ENCODE measurements at places on chromosomes 7 and 10.

GRCh38 chr10:47019155-47020145, 108.2 kb downstream of the PTPN20 start:
- no peak for DNase-seq

DNA sequence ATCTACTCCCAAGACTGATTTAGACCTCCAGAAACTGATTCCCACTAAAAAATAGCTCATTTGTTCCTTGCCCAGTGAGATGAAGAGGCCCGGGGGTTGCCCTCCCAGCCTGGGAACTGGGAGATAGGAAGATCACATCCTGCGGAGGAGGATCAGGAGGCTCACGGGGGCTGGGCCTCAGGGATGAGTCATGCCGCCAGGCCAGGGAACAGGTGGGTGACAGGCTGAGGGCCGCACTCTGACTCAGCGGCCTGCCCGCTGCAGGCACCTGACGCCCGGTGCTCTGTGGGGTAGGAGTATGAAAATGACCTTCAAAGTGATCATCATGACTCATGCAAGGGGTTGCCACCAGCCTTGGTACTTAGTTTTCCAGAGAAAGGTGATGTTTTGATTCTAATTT, 104.5 kb upstream of the ZPBP start:
- DNase-seq, result no peak

- no peak for DNase-seq
Observed at GRCh38 chr7:37916017-37916672, 472 bp downstream of the SFRP4 start.

DNA sequence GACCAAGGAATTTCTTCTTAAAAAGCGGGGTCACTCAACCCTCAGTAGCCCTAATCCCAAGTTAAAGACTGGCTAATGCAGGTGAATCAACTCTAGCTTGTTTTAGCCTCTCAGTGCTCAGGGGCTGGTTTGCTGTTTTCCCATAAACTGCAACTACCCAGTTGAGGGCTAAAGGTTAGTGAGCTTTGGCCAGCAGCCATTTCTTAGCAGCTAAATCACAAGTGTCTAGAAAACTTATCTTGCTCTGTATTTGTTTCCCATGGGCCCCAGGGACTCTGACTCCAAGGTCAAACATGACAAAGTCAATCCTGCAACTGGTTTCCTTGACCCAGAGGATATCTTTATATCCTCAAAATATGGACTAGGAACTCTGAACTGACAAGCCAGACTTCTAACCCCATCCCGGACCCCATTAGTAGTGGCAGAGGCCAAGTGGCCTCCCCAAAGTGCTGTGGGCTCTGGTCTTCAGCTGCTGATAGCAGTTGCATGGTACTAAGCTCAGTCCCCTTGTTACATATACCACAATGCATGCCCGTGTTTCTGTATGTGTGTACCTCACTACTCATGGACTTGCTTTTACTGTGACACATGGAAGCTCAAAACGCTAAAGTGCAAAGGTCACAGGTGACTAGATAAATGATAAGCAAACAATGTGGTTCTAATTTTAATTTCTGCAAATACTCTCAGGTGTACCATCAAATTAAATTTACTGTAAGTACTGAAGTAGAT, 793.0 kb upstream of the IGFBP3 start:
- DNase-seq, result no peak

- DNase-seq, result no peak
Observed at GRCh38 chr10:113007343-113007771, 57.3 kb downstream of the TCF7L2 start.

- no peak for DNase-seq
Observed at GRCh38 chr7:132491391-132491945, 84.8 kb downstream of the PLXNA4 start.

DNA sequence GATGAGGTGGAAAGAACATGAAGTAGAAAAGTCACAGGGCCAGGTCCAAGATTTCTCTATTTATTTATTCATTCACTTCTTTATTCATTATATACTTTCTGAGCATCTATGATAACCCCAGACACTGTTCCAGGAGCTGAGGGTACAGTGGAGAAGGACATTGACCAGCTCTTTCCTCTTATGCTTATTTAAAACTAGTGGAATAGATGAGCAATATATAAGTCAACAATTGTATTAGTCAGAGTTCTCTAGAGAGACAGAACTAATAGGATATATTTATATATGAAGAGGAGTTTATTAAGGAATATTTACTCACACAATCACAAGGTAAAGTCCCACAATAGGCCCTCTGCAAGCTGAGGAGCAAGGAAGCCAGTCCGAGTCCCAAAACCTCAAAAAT, 15.0 kb upstream of the GPR37 start:
- no peak for DNase-seq

DNA sequence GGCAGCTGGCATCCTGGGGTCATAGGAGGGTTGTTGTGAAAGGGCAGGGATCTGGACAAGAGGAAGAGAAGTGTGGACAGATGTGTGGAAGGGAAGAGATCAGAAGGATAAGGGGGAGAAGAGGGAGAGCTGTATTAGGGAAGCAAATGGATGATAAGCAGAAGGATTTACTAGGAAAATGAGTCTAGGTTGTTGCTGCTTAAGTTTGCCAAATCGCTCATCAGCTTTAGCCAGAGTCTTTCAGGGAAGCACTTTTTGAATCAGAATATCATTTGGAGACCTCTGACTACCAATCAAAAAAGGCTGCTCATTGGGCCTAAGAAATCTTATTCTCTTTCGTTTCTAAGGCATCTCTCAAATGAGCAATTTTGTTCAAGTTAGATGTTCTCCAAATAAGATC, 2.6 kb upstream of the CSGALNACT2 start:
- no peak for DNase-seq

GRCh38 chr7:78953090-78953489, 500.4 kb downstream of the MAGI2 start:
- DNase-seq, result no peak

DNA sequence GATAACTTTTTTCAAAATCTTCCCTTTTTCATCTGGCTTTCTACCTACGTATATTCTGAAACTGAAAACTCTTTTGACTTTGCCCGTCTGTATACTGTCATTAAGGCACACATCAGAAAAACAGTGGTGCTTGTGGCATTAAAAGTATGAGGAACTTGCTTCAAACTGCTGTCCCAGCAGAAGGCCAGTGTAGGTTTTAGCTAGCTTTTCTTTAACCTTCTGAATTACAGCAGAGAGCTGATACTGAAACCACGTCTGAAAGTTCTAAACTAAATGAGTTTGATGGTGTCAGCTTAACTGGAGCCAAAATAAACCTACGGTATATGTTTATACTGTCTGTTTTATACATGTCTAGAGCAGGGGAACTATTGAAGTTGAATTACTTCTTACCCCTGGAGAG, 283.4 kb downstream of the TFEC start:
- DNase-seq, result no peak

DNA sequence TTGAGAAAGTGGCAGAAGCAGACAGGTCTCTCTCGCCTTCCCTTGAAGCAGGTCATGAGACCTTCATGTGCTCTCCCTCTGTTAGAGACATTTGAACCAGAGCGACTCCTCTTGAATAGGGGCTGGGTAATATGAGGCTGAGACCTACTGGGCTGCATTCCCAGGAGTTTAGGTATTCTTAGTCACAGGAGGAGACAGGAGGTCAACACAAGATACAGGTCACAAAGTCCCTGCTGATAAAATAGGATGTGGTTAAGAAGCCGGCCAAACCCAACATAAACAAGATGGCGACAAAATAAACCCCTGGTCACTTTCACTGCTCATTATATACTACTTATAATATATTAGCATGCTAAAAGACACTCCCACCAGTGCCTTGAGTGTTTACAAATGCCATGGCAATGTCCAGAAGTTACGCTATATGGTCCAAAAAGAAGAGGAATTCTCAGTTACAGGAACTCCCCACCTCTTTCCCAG, 43.5 kb upstream of the MSRB2 start:
- no peak for DNase-seq

DNA sequence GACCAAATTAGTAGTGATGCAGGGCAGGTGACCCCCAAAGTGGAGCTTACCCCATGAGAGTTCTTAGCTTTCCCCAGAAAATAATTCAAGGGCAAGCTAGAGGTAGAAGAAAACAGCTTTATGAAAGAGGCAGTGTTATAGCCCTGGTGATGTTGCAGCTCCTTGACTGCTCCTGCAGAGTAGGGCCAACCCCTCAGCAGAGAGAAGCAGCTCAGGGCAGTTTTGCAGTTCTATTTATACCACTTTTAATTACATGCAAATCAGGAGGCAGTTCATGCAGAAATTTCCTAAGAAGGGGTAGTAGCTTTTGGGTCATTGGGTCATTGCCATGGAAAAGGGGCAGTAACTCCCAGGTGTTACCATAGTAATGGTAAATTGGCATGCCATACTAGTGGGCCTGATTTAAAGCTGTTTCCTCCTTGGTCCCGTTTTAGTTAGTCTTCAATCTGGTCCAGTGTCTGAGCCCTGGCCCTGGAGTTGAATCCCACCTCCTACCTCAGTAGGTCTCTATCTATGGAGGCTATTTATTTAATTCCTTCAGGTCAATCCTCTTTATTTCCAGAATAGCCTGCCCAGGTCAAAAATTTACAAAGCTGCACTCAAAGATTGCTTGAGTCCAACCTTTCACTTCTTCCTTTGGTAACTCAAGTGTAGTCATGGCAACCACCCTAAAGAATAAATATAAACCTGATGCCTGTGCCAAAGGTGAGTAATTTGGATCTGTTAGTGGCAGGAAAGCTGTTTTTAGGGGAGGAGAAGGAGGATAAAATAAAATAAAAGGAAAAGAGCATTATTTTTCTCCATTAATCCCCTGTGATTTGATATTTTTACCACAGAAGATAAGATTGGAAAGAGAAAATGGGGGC, 29.5 kb downstream of the PLXDC2 start:
- DNase-seq, result no peak

GRCh38 chr10:87860156-87860795, 3.1 kb downstream of the KLLN start:
- DNase-seq, result no peak

DNA sequence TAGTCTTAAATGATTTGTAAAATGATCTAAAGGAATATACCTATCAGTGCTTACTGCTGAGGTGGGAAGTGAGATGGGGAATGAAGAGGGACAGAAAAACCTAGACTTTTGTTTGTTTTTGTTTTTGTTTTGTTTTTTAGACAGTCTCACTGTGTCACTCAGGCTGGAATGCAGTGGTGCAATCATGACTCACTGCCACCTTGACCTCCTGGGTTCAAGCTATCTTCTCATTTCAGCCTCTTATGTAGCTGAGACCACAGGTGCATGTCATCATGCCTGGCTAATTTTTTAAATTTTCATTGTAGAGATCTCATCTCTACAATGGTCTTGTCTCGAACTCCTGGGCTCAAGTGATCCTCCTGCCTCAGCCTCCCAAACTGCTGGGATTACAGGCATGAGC, 116.4 kb upstream of the SEM1 start:
- DNase-seq, result no peak

DNA sequence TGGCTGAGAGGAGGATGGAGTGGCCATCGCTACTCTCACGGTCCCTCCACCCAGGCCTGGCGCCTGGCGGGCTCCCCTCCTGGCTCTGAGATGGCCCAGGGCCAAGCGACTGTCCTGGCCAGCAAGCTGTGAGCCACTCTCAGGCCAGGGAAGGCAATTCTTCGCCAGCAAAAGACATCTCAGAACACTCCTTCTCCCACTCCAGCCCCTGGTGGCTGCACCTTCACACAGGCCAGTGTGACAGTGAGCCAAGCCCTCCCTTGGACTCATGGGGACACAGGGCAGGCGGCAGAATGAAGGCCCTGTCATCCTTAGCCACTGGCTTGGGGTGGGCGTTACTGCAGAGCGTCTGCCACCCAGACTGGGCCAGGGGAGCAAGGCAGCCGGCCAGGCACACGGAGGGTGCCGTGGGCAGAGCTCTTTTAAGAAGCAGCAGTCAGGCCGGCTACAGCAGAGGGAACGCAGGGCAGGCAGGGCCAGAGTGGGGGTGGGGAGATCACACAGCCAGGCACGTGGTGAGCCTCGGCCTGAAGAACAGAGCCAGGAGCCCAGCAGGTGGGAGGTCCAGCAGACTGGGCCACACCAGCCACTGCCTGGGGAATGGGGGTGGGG, 14.4 kb downstream of the STK32C start:
- no peak for DNase-seq

- DNase-seq, result no peak
Observed at GRCh38 chr7:145520284-145520683, 596.3 kb upstream of the CNTNAP2 start.

DNA sequence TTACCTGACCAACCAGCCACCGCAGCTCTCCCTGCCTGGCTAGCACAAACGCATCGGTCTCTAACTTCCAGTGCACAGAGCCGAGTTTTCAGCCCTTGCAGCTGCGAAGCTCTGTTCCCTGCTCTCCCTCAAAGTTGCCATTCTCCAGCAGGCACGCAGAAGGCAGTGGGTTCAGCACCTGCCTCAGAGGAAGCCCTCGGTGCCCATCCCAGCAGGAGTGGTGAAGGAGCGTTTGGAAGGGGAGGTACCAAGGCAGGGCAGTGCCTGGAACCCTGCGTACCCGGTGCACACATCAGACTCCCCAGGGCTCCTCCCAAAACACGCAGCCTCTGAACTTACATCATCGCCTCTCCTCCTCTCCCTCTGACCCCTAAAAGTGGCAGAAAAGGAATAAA, 1.7 kb upstream of the STK32C start:
- DNase-seq, result no peak

GRCh38 chr7:73844131-73844547, 1.8 kb upstream of the METTL27 start:
- DNase-seq, result no peak

GRCh38 chr10:65348637-65349036, 1577.2 kb upstream of the LRRTM3 start:
- no peak for DNase-seq

GRCh38 chr7:142391191-142391992, 133.5 kb upstream of the PRSS58 start:
- DNase-seq, result no peak

- DNase-seq, result no peak
Observed at GRCh38 chr7:105806592-105807447, 69.6 kb downstream of the ATXN7L1 start.

DNA sequence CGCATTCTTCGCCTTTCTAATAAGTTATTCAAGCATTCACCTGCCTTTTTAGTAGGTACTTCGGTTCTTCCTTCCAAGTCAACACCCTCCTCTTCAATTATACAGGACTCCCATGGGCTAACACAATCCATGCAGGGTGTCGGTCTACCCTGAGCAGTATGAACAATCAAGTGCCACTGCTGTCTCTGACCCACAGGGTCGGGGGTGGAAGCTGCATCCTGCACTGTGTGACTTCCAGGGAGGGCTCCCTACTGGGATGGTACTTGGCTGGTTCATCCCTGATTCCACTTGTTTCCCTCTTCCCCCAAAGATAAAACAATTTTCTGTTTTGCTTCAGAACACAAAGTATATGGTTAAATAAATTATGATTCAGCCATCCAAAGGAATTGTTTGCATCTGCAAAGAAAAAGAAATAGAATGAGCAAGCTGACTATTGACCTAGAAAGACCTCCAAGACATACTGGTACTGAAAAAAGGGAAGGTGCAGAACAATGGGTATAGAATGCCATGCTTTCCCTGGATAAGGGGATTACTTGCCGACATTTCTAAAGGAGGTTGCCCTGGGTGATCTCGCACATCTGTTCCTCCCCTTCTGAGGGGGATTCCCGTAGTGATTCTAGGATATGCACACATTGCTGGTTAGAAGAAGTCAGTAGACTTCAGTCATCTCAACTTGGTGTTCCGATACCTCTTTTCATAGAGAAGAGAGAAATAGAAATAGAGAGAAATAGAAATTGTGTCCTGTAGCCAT, 89.1 kb upstream of the AGR3 start:
- DNase-seq, result no peak

Data from CMK (cell line).